ENCODE measurements at places on chromosomes 3 and 15. TPM values are rescaled to one million over a fixed set of nuclear protein-coding genes. Genes with fewer than 3 reads are reported as not detected.
A peak's percentile ranks its signal among the peaks of the same experiment; 100 is the strongest.

DNA sequence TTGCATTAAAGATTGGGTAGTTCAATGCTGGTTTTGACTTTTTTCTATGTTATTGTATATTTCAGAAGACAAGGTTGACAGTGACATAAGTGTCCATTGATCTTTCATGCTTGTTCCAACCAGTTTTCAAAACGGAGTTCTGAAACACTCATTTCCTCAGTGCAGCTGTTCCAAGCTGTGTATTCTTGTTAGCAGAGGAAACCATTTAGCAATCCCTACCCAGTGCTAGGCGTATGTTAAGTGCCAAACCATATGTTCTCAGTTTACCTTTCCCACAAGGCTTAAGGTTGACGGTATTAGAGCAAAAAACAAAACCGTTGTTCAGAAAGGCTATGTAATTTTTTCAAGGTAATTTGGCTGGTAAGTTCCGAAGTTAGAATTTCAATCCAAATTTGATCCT, 9.1 kb downstream of the ATOSA start:
- H3K36me3 ChIP-seq: no peaks in the 10 kb centered on the region
- no peak overlapping the region for H3K4me3 ChIP-seq
- H3K4me1 ChIP-seq: no peaks in the 10 kb centered on the region
- H3K27me3 ChIP-seq: no peaks in the 10 kb centered on the region
- no peak for DNase-seq

DNA sequence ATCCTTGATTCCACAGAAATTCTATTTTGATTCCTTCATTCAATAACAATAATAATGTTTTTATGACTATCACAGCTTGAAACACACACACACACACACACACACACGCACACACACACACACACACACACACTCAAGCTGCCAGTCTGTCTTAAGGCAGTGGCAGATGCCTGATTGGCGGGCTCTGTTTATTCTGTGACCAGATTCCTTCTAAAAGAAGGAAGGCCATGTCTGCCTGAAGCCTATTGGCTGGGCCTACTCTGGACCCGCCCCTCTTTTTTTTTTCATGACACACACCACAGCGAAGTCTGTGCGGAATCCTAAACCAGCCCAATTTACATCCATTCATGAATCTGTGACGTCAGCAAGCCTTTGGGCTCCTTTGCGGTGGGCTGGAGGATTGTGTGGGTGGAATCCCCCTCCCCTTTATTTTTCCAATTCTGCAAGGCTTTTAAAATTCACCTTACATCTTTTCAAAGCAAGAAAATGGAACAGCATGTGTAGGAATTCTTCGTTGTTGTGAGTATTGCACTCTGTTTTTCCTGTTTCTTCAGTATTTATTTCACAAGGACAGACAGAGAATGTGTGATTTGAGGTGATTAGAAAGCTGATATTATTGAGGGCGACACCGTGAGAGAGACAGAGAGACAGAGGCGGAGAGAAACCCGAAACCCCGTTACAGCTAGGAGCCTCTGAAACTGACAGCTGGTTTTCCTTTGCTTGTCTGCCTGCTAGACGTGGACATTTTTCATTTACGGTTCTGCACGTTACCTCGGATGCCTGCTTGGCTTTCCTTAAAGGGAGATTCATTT, at the start of gene MAP3K13:
TSS of gene MAP3K13 (plus strand) at position 287 of the 812 bp plus-strand sequence. CDS start 65,446 bp downstream, outside the sequence.
- H3K4me1 ChIP-seq: no peaks in the 10 kb centered on the region
- H3K27me3 ChIP-seq: peaks cover 4% of the 10 kb centered on the region
- peak within 1 kb of the TSS; percentile 10 for H3K27ac ChIP-seq
- DNase-seq: no peak

DNA sequence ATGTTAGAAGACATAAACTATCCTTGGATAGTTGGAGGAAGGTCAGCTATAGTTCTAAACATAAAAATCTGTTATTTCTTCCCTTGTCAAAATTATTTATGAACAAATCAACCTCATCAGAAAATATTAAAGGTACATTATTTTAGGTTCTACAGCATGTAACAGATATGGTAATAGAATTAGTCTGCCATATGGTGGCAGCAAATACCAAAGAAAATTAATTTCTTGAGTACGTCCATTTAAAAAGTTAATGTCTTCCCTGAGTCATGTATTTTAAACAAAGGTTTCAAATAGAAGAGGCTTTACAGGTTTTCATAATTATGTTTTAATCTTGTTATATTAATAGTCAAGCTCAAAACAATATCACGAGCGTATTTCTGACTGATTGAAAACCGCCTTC, 17.9 kb upstream of the ANKRD28 start:
- H3K4me3 ChIP-seq: no peak overlapping the region
- H3K36me3 ChIP-seq: no peaks in the 10 kb centered on the region
- H3K4me1 ChIP-seq: peaks cover 37% of the 10 kb centered on the region
- H3K27ac ChIP-seq: peak overlapping the region; percentile 71
- DNase-seq: no peak

GRCh38 chr3:150737874-150738679, 24.9 kb downstream of the SIAH2 start:
- no peaks in the 10 kb centered on the region for H3K36me3 ChIP-seq
- no peaks in the 10 kb centered on the region for H3K27me3 ChIP-seq
- H3K4me1 ChIP-seq: no peaks in the 10 kb centered on the region
- no peak for DNase-seq
- H3K4me3 ChIP-seq: no peak overlapping the region

The TBL1XR1 gene
- 192 TPM for total RNA-seq

DNA sequence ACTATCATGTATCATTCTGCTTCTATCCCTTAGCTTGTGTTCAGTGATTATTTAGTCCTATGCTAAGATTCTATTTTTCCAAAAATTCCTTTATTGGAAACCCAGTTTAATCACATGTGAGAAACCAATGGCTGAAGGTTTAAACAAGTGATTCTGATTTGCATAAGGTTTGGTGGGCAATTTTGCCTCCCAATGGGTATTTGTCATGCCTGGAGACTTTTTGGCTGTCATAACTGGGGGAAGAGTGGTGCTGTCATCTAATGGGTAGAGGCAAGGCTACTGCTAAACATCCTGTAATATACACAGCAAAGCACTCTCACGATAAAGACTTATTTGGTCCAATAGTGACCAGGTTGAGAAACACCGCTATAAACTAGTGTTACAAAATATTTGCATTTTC, 148.7 kb downstream of the ALCAM start:
- H3K27me3 ChIP-seq: no peaks in the 10 kb centered on the region
- no peak for DNase-seq
- H3K4me3 ChIP-seq: no peak overlapping the region
- H3K27ac ChIP-seq: no peak overlapping the region

DNA sequence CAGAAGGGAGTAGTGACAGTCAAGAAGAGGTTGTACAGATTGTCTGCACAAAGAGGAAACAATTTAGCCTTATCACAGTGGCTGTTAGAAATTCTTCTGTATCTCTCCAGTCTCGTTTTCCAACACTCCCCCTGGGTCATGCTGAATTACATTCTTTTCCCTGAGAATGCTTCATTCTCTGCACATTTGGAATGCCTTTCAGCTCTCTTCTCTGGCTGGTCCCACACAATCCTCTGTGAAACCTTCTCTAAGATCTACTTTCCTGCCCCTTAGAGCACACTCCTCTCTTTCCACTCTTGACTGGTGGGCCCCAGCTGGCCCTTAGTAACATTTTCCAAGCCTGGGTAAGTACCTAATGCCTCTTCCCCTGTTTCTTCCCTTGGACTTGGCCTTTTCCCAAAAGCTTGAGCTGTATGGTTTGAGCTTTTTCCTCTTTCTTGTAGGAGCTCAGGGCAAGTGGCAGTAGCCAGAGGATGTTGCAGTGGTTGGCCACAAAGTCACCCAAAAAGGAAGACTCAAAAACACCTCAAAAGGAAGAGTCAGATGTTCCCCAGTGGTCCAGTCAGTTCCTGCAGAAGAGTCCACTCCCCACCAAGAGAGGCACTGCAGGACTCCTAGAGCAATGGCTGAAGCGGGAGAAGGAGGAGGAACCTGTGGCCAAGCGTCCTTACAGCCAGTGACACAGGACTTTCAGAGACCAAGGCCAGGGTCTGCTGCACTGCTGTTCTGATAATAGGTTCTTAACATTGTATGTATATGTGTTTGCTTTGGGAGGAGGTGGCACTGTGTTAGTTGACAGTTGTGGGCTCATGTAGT, 25.7 kb downstream of the HMCES start:
- H3K27ac ChIP-seq: no peak overlapping the region
- no peaks in the 10 kb centered on the region for H3K27me3 ChIP-seq
- no peak overlapping the region for H3K4me3 ChIP-seq
- H3K4me1 ChIP-seq: no peaks in the 10 kb centered on the region
- DNase-seq: no peak

- H3K27me3 ChIP-seq: no peaks in the 10 kb centered on the region
- no peak overlapping the region for H3K4me3 ChIP-seq
- DNase-seq: no peak
- peak overlapping the region; percentile 29 for H3K27ac ChIP-seq
- H3K4me1 ChIP-seq: peaks cover 29% of the 10 kb centered on the region
Observed at GRCh38 chr15:36899696-36900095, 200.7 kb downstream of the MEIS2 start.

DNA sequence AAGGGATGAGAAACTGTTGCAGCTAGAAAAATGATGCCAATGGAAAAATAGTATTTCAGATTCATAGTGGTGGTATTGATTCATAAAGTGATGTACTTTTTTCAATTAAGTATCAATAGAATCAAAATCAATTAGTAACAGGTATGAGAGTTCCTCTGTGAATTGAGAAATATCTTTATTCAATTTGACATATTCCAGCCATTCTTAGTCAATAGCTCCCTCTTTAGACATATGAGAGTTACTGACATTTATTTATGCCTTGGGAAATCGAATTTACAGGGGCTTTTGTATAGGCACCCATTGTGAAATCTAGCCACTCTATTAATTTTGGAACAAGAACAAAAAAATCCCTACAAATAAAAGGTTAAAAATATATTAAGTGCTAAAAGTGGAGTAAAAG, 386.9 kb upstream of the CNTN3 start:
- H3K27ac ChIP-seq: no peak overlapping the region
- no peak for DNase-seq
- H3K4me1 ChIP-seq: no peaks in the 10 kb centered on the region

- no peaks in the 10 kb centered on the region for H3K27me3 ChIP-seq
- DNase-seq: no peak
- no peaks in the 10 kb centered on the region for H3K4me1 ChIP-seq
- H3K27ac ChIP-seq: no peak overlapping the region
Observed at GRCh38 chr3:182325213-182325950, 467.9 kb upstream of the ATP11B start.

DNA sequence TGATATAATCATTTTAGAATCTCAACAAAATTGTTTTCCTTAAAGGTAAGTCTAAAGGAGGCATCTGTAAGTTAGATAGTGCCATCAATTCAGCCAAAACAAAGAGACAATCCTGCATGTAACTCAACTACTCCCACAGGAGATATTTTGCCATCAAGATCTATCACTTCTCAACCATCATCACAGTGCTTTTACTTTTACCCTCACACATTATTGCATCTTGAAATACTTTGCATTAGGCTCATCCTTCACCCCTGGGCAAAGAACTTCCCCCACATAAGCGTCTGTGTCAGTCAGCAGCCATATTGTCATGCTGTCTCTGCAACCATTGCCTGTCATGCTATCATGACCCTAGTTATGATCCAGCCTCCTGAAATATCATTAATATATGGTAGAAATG, 54.9 kb upstream of the NLGN1 start:
- no peak for DNase-seq
- H3K4me1 ChIP-seq: no peaks in the 10 kb centered on the region
- H3K4me3 ChIP-seq: no peak overlapping the region
- H3K36me3 ChIP-seq: no peaks in the 10 kb centered on the region

- no peak for DNase-seq
Observed at GRCh38 chr15:51619331-51620035, 3.1 kb downstream of the DMXL2 start.

GRCh38 chr15:64185146-64185911, 22.5 kb upstream of the PPIB start:
- H3K4me1 ChIP-seq: no peaks in the 10 kb centered on the region
- no peaks in the 10 kb centered on the region for H3K27me3 ChIP-seq
- H3K4me3 ChIP-seq: no peak overlapping the region
- H3K36me3 ChIP-seq: 0 out of 2 replicates have a peak, but pooled peaks cover 7% of the 10 kb centered on the region
- DNase-seq: no peak
- H3K27ac ChIP-seq: no peak overlapping the region

- H3K27ac ChIP-seq: no peak overlapping the region
- H3K4me1 ChIP-seq: peaks cover 5% of the 10 kb centered on the region
- DNase-seq: no peak
Observed at GRCh38 chr15:62050115-62050514, 10.1 kb downstream of the VPS13C start.

The C3orf20 gene
- not detected for total RNA-seq

DNA sequence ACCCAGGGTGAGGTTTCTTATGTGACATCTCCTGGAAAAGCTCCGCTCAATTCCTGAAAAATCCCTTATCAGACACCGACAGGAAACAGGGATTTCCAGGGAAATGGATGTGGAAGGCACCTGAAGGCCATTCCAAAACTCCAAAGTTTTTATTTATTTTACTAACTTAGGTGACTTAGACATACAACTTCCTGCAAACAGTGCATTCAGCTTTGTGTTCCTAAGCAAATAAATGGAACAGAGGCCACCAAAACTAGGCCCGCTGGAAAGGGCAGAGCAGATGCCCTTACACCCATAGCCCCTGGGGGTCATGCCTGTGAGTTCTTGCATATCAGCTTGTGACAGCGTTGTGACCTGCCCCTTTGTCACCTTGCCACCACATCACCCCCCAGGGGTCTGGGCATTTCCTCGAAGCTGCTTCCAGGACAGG, 239.4 kb downstream of the XXYLT1 start:
- H3K27ac ChIP-seq: peak overlapping the region; percentile 89
- DNase-seq: no peak
- H3K27me3 ChIP-seq: no peaks in the 10 kb centered on the region
- no peaks in the 10 kb centered on the region for H3K36me3 ChIP-seq
- H3K4me1 ChIP-seq: peaks cover 56% of the 10 kb centered on the region

GRCh38 chr3:80993241-80993945, 768.1 kb downstream of the GBE1 start:
- DNase-seq: no peak
- H3K4me3 ChIP-seq: no peak overlapping the region
- no peaks in the 10 kb centered on the region for H3K27me3 ChIP-seq
- H3K27ac ChIP-seq: no peak overlapping the region
- no peaks in the 10 kb centered on the region for H3K4me1 ChIP-seq

The DNASE1L3 gene
- not detected for total RNA-seq

DNA sequence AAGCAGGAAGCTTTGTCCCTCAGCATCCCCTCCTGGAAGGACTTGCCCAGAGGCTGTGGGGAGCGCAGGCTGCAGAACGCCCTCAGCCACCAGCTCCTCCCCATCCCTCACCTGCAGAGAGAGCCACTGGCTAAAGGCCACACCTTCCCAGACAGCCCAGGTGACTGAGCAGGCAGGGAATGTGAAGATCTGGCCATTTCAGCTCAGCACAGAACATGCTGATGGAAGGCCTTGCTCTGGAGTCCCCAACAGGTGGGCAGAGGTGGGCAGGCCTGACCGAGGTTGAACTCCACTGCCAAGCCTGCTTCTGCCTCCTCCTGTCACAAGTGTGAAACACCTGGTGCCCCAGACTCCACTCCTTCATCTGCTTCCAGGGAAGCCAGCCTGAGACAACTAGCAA, 50.7 kb upstream of the SEC61A1 start:
- no peak overlapping the region for H3K27ac ChIP-seq
- no peaks in the 10 kb centered on the region for H3K4me1 ChIP-seq
- no peaks in the 10 kb centered on the region for H3K36me3 ChIP-seq

The LSAMP gene
- total RNA-seq: 3.1 TPM
